NCI-H2081 (cell line): ENCODE measurements at places on chromosomes 1 and 21.
A peak's percentile ranks its signal among the peaks of the same experiment; 100 is the strongest.

DNA sequence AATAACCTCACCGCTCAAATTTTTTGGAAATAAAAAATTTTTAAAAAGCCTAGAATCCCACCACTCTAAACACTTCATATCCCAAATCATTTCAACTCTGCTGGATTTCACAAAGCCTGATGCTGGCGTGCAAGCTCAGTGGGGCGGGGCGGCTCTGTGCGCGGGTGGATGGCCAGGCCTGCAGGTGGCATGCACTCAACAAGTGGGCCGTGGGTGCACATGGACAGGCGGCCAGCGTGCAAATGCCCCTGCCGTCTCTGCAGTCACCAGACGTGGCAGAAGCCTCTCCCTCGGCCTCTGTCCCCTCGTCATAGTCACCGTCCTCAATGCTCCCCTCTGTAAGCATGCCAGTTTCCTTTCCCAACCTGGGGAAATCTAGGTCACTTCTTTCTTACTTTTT lies 6.6 kb upstream of the PDE9A start:
- DNase-seq = no peak

- DNase-seq = no peak
Observed at GRCh38 chr1:181111559-181111958, 23.1 kb downstream of the IER5 start.

DNA sequence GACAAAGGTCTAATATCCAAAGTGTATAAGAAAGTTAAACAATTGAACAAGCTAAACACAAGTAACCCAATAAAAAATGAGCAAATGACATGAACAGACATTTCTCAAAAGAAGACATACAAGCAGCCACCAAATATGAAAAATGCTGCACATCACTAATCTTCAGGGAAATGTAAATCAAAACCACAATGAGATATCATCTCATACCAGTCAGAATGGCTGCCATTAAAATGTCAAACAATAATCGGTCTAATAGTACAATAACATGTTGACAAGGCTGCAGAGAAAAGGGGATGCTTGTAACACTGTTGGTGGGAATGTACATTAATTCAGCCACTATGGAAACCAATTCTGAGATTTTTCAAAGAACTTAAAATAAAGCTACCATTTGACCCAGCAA lies 264.1 kb downstream of the AKT3 start:
- DNase-seq = no peak

DNA sequence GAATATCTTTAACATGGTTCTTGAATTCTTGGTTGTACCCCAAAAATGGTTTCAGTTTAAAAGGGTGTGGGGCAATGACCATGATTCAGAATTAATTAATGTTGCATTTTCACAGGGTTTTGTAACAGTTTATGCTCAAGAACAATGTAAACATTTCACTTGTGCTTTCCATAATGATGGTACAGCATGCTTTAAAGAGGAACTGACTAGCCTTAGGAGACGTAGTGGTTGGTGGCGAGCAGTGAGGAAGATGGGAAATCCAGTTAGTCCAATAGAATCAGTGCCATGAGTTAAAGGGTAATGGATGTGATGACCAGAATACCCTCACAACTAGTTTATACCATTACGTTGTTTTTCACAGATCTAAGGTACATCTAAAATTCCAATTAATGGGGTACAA lies 138.0 kb downstream of the HS2ST1 start:
- DNase-seq = no peak

DNA sequence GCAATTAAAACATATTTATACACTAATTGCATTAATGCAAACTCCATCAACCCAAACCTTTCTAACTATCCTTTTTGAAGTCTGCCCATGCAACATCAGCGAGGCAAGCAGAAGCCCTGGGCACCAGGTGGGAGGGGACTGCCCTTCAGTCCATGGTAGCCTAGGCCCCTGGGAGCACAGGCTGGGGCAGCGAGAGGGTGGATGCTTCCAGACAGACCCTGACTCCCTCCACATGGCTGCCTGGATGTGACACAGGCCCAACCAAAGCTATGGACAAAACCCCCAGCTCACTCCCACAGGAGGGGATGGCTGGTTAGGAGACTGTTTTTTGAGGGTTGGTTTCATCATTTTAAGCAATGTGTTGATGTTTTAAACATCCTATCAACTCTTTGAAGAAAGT lies 17.8 kb upstream of the LRRC47 start:
- DNase-seq = no peak

- no peak for DNase-seq
Observed at GRCh38 chr1:77687519-77687906, 5.1 kb upstream of the ZZZ3 start.

GRCh38 chr1:225469051-225469450 lies 41.2 kb upstream of the LBR start:
- DNase-seq = no peak

DNA sequence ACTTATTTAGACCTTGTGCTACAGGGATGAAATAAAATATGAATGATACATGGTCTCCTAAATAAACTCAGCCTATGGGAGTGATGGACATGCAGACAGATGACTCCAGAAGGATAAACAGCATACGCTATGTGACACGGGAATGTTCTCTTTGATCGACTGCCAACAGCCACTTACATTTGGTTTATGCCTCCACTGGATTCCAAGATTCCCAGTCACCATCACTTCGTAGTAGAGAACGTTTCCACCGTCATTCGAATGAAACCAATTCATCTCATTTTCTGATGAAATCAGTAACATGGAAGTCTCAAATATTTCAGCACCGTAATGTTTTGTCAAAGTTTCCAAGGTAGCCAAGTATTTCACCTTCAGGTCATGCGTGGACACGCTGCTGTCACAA lies 99.7 kb downstream of the JAK1 start:
- DNase-seq = no peak

DNA sequence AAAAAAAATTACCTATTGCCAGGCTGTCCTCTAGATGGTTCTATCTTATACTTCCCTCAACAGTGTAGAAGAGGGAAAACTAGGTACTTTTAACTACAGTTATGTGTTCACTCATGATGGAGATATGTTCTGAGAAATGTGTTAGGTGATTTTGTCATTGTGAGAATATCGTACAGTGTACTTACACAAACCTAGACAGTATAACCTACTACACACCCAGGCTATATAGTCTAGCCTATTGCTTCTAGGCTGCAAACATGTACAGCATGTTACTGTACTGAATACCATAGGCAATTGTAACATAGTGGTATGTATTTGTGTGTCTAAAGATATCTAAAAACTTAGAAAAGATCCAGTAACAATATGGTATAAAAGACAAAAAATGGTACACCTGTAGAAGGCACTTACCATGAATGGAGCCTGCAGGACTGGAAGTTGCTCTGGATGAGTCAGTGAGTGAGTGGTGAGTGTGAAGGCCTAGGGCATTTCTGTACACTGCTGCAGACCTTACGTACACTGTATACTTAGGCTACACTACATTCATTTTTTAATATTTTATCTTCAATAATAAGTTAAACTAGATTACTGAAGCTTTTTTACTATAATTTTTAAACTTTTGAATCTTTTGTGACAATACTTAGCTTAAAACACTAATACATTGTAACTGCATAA lies 13.2 kb downstream of the MGST3 start:
- DNase-seq = no peak

- DNase-seq = no peak
Observed at GRCh38 chr1:40344597-40344996, 27.5 kb upstream of the COL9A2 start.

DNA sequence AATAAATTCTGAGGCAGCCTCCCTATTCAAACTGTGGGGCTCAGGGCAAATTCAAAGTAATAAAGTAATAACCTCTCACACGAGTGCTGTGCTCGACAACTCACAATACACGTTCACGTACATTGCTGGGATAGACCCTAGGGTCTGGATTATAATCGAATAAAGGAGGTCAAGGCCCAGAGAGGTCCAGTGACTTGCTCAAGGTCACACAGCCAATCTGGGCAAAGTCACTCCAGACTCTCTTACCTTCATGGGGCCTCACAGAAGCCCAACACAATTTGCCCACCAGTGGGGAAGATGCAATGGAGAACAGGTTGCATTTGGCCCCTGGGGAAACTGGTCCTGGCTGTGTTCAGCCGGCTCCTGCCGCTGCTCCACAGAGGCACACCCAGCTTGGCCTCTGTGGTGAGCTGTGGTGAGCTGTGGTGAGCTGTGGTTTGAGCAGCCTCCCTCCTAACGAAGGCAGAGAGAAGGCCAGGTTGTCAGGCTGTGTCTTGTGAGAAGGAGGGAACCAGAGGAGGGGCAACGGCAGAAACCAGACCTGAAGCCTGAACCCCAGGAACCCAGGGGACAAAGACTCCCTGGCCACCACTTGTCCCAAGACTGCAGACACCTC lies 35.1 kb downstream of the NUAK2 start:
- no peak for DNase-seq

DNA sequence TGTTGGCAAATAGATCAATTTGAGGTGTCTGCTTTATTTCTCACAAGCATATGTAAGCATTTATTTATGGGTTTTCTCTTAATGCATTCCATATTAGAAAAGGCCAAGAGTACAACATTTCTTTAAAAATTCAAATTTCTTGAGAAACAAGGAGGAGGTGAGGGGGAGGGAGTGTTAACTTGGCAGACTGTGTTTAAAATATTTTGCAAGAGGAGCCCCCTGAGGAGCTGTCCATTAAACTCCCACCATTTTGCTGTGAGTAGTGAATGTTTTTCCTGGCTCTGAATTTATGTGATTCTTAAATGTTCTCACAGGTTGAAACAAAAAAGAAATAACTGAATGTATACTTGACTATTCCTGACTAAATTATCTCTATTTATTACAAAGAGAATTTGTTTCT lies 363.8 kb downstream of the PTPRC start:
- DNase-seq = no peak

- DNase-seq = no peak
Observed at GRCh38 chr1:102742426-102742825, 365.9 kb downstream of the COL11A1 start.

DNA sequence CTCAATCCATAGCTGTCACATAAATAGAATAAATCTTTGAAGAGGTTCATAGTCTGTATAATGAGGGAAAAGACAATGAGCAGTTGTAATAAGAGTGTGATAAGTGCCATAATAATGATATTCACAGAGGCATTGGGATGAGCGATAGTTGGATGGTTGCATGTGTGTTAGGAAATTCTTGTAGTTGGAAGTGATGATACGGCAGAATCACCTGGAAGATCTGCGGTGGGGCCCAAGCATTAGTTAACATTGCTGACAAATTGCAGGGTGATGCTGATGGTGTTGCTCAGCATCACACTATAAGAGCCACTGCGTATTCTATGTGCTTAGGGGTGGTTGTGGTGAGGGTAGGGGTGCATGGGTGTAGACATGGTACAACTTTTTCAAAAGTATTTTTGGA lies 41.1 kb downstream of the ADGRL2 start:
- DNase-seq = no peak

DNA sequence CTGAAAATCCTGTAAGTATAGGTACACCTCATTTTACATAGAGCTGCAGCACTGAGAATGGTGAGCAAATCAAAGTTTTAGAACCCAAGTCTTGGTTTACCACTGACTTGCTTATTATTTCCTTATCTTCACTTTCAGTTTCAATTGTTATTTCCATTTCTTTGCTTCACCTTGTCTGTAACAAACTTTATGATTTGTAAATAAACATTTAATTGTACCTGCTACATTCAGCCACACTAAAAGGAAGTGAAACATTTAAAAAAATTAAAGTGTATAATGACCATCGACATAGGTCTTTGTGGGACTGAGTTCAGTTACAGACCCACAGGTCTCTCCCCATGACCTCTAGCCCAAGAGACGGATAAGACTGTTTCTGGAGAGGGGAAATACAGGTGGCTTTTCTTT lies 34.4 kb downstream of the LGR6 start:
- no peak for DNase-seq

DNA sequence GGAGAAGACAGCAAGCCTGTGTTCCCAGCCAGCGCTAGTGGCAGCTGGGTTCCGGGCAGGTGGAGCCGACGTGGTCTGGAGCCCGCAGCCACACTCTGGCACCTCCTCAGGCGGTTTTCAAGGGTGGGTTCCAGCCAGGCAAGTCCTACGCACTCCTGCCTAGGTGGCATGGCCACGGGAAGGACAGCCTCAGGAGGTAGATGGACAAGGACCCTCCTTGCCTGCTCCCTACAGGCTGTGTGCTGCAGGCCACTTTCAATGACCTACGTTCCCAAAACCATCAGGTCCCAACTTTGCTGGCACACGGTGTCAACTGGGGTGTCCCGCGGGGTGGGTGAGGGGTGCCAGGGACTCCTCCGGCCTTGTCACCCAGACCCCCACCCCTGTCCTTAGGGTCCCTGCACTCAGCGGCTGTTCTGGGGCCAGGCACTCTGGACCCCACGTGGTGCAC lies 6.7 kb upstream of the PTGER3 start:
- DNase-seq = no peak

DNA sequence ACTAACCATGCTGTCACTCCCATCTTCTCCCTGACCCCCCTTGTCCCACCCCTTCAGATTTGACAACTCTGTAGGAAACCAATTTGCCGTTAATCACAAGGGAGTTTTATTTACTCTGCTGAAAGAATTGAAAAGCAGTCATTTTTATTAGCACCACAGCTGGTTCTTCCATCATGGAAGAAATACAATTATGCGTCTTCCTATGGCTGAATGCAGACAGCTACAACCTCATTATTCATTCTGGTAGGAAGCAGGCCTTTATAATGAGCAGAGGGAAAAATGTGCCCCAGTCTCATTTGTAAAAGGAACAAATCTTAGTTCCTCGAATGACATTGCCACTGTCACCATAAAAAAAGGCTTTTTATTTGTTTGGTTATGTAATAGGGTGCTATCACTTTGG lies 35.2 kb downstream of the JUN start:
- DNase-seq = peak; percentile 65

GRCh38 chr1:202084791-202085681 lies 37.7 kb upstream of the GPR37L1 start:
- DNase-seq = peak; percentile 91

- no peak for DNase-seq
Observed at GRCh38 chr1:164660412-164660772, 101.4 kb downstream of the PBX1 start.
